ENCODE measurements at places on chromosomes 16 and 17.
A peak's percentile ranks its signal among the peaks of the same experiment; 100 is the strongest.

GRCh38 chr16:66272461-66272860 lies 94.0 kb upstream of the CDH5 start:
- no peak for DNase-seq

GRCh38 chr16:55073830-55074229 lies 143.2 kb downstream of the IRX5 start:
- DNase-seq, result no peak

DNA sequence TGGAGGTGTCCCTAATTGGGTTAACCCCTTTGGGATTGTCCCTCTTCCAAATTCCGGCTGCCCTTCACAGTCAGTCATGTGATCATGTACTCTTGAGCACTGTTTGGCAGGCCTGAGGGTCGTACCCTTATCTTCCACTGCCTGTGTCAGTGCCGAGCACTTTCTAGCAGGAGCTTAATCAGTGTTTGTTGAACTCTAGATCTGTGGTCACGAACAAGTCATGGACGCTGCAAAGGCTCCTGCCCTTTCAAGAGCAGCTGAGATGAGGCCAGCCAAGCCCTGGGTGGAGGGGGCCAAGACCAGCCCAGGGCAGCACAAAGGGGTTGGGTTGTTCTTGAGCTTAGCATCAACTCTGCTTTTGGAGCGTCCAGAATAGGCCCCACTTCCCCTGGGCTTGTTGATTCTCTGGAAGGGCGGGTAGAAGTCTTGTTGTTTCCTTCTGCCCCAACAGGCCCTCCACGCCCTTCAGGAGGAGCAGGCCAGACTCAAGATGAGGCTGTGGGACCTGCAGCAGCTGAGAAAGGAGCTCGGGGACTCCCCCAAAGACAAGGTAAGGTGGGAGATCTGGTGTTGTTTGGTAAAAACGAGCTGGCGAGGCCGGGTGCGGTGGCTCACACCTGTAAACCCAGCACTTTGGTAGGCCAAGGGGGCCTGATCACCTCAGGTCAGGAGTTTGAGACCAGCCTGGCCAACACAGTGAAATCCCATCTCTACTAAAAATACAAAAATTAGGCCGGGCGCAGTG lies 5.3 kb downstream of the IFI35 start:
- no peak for DNase-seq

DNA sequence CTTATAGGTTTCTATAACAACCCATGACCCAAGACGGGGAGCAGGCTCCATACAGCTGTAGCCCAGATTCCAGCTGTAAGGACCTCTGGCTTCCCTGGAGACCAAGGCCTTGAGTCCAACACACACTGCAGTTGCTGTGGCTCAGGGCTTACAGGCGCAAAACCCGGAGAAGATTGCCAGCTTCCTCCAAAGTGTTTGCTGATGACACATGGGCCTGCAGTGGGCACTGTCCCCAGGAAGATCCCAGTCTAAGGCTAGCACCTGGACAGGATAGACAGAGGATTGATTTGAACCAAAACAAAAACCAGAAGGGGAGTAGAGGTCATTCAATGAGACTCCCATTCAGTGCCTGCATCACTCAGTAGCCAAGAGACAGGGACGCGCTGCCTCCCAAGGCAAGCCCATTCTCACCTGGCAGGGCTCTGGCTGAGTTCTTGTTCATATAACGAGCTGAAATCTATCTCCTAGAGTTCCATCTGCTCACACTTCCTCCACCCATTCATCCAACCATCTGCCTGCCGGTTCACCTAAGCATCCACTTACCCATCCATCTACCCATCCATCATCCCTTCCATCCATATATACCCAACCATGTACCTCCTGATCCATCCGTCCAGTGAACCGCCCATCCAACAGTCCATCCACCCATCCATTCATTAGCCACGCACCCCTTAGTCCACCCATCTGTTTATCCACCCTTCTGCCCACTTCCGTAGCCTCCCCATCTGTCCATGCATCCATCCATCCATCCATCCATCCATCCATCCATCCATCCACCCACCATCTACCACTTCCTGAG lies 10.2 kb downstream of the RAB11FIP4 start:
- no peak for DNase-seq

GRCh38 chr16:88806491-88807111 lies 3.0 kb downstream of the CDT1 start:
- DNase-seq, result no peak

- no peak for DNase-seq
Measured at GRCh38 chr17:82365606-82366295, 5.8 kb upstream of the UTS2R start.

DNA sequence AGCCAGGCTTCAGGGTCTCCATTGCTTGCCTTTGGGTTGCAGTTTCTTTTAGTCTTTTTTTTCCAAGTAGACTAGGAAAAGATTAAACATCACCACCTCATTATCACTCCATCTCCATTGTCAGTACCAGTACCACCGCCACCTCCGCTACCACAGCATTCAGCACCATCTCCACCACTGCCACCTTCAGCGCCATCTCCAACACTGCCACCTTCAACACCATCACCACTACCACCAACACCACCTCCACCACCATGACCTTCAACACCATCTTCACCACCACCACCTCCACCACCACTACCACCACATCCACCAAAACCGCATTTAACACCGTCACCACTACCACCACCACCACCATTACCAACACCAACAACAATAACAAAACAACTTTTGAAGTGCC lies 141.5 kb upstream of the MPHOSPH6 start:
- no peak for DNase-seq

DNA sequence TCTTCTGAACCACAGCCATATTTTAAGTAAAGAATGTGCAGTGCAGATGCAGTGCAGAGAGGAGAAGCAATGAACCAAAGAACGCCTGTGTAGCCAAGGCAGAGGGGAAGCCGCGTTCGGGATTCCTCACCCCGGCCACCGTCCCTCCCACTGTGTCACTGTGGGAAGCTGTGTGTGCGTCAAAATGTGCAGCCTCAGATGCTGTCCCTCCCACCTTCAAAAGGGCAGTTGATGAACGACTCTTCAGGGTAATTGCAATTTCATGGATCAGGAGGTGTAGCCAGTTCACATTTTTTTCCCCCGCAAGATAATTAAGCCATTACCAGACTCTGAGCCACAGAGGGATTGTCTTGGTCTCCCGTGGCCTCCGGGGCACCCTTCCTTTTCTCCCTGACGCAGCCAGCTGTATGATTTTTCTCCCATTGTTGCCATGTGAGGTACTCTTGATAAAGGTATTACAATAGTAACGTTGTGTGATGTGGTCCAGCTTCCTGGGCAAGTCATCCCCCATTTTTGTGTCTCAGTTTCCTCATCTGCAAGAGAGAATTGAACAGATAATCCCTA lies 190.0 kb downstream of the FOXL1 start:
- DNase-seq, result no peak

GRCh38 chr17:20122254-20122879 lies 113.2 kb downstream of the SPECC1 start:
- DNase-seq, result no peak

GRCh38 chr16:57374067-57374534 lies 1.8 kb downstream of the CX3CL1 start:
- no peak for DNase-seq

DNA sequence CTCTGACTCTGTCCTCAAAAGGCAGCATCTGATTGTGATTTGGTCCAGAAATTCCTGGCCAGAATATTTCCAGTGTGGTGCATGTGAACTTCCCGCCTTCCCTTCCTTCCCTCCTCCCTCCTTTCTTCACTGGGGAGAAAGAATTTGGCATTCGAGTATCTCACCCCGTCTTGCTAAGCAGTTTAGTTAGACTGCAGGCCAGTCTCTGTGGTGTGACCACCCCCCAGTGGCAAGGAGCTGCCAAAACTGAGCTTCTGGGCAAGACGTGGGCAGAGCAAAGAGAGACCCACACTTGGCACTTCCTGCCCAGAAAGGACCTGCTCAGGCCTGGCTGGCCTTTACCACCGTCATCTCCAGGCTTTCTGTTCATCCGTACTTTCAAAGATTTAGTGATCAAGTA lies 36.4 kb downstream of the SNX20 start:
- DNase-seq, result peak; percentile 47

DNA sequence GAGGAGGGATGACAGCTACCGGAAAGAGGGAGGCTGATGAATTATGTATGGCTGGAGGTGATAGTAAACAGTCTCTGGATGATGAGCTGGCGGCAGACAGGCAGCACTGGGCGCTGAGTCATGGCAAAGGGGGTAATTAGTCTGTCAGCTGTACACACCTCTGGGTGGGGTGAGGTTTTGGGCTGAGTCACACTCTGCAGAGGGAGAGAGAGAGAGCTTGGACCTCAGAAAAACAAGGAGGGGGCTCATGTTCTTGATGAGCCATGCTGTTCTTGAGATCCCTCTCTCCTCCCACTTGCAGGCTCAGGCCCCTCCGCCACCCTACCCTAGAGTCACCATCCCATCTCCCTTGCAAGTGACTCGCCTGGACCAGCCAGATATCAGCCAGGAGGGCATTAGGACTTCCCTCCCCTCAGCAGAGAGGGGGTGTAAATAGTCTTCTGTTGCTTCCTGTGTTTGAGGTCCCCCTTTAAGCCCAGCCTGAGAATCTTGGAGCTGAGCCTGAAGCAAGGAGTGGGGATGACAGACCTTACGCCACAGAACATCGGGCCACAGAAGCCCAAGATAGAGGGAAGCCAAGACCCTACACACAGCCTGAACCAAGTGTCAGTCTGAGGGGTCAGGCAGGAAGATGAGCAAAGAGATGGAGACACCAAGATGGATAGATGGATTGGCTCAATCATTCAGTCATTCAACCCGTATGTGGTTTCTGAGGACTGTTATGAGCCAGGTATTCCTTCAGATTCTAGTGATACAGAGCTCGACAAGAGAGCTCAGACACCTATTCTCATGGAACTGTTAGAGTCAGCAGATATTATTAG lies 383.2 kb upstream of the CCL2 start:
- no peak for DNase-seq

GRCh38 chr16:87702325-87702811 lies 63.4 kb downstream of the KLHDC4 start:
- peak; percentile 42 for DNase-seq

GRCh38 chr17:3873862-3874261 lies 19.0 kb downstream of the CAMKK1 start:
- DNase-seq, result no peak

Data from CD4-positive, alpha-beta T cell treated with Interleukin-12 subunit alpha and Interleukin-12 subunit beta, for 1 hour (primary cell).